Fibroblast of upper back skin (primary cell): ENCODE measurements at places on chromosomes 16 and 17.

- no peak for DNase-seq
Measured at GRCh38 chr17:35523296-35523695, 14.2 kb downstream of the SLFN12L start.

DNA sequence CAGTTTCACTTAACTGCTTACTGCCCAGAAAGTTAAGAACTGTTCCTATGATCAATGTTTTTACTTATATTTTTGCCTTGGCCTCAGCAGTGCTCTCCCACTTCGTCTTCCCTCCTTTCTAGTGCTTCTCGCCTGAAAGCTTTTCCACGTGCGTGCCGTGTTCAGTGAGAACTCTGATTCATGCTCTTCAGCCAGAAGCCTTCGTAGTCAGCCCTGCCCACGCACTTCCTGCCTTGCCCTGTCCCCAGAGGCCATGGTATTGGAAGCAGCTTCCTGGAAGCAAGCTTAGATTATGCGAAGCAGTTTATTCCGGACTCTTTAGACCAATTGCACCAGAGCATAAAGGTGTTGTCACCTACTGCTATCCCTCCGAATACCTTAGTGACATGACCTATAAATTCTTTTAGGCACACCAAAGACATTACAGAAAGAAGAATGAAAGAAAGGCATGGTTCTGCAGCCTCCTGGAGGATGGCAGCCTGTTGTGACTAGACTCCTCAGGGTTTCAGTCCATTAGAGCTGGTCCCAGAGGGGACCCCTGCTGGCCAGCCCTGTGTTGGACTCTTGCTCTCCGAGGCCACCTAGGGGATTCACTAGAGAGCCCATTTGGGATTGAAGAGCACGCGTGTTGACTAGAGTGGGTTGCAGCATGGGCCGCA lies 105.2 kb downstream of the RPTOR start:
- peak; percentile 83 for DNase-seq

DNA sequence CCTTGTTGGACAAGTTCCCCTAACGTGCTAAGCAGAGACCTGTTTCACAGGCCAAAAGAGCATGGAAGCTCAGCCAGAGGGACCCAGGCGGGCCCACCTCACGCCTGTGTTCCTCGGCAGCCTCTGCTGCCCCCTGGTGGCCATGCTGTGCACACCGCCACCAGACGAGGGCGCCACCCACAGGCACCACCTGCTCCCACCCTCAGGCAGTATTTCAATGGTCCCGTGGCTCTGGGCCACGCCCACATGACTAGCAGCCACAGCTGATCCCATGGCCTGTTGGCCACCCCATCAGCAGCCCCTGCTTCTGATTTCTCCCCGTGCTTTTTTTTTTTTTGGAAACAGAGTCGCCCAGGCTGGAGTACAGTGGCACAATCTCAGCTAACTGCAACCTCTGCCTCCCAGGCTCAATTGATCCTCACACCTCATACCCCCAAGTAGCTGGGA lies 18.9 kb downstream of the MPG start:
- peak; percentile 82 for DNase-seq

DNA sequence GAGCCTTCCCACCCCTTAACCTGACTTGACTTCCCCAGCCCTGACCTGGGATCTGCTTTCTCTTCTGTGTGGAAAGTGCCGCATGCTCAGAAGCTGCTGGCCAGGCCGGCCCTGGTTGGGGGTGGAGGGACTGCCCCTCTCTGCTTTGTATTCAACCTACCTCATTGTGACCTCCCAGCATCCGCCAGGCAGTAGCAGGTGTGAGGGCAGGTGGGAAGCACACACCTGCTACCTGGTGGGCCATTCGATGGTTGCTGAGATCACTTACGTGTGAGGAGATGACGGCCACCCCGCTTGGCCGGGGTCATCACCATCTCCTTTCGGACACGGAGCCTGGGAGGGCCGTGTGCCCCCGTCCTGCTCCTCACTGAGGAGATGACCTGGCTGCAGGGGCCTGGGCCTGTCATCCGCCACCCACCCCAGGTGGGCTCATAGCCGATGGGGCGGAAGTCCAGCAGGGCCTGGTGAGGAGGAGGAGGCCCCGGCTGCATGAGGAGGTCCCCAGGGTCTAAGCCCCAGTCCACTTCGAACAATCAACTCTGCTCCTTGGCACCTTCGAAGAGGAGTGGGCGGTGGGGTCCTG lies 7.1 kb downstream of the CPNE7 start:
- no peak for DNase-seq

- peak; percentile 43 for DNase-seq
Measured at GRCh38 chr17:55845385-55845784, 94.5 kb downstream of the PCTP start.

GRCh38 chr17:34723875-34724274 lies 144.5 kb downstream of the TMEM132E start:
- DNase-seq: no peak

DNA sequence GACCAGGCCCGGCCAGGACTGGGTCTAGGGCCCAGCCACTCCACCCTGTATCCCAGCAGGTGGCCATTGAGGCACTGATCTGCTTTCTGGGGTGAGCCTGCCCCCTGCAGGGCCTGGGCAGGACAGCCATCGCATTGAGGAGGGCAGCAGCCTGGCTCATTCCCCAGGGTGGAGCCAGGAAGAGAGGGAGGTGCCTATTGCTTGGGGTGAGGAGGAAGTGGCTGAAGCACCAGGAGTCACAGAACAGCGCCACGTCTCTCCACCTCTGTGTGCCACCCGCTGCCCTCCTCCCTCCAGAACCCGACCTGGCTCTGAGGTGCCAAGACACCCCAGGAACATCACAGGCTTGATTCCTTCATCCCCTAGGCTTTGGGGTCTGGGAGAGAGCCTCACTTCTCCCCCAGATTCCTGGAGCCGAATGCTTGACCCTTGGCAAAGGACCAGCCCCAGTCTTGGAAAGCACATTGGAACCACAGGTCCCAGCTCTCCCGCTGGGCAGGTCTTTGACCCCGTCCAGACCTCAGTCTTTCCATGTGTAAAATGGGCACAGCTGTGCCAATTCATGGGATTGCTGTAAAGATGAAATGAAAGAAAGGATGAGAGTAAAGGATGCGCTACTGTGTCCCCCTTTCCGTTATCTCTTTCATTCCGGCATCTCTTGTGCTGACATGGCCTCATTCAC lies 7.2 kb upstream of the KRT36 start:
- peak; percentile 78 for DNase-seq

GRCh38 chr17:80890196-80890920 lies 101.3 kb upstream of the CHMP6 start:
- no peak for DNase-seq
